Nephron progenitor cell (in vitro differentiated cells): ENCODE measurements at places on chromosomes 3 and 15.

DNA sequence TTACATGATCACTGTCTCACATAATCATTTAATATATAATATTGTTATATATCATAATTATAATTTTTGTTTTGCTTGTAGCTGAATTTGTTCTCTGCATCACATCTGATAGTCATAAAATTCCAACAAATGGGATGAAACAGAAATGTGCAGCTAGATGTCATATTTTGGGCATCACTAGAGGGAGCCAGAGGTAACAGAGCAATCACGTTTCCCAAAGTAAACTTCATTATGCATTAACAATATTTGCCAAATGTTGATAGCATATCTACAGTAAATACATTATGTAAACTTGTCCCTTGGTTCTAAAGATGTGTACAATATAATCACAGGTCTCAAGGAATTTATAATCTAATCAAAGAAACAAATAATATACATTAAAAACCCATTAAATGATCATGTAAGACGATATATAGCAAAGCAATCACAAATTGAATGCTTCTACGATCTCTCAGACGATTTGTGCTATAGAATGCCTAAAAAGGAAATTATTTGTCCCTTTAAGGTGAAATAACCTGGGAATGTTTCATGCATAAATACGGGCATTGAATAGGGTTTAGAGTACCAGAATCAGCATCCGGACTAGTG, 234.2 kb upstream of the MCTP2 start:
- no peaks in the 10 kb centered on the region for H3K36me3 ChIP-seq
- no peak overlapping the region for H3K4me3 ChIP-seq

DNA sequence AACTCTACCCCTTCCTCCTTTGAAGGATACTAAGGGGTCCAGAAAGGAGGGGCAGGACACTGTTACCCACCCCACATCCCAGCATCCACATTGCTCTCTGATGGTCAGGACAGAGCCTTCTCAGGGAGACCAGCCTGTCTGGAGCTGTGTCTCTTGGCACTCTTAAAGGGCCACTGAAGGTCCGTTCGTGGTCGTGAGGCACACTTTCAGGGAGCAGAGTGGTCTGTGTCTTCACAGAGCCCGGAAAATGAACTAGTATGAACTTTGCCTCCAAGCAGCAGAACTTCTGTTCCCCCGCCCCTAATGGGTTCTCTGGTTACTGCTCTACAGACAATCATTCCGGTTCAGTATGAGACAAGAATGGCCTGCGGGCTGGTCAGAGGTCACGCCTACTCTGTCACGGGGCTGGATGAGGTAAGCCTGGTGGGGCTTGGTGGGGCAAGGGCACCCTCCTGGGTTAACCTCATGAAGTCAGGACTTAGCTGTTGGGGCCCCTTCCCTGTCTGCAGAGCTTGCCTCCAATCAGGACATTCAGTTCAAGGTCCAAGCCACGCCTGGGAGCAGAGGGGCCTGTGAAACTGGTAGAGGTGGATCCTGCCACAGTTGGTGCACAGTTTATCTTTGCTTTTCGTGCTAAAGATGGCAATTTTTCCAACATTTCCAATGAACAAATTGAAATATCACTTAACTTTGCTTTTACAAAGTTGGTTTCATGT, 33.2 kb downstream of the CAPN3 start:
- H3K4me1 ChIP-seq, result no peaks in the 10 kb centered on the region
- no peaks in the 10 kb centered on the region for H3K36me3 ChIP-seq
- H3K4me3 ChIP-seq, result no peak overlapping the region
- H3K27me3 ChIP-seq, result peaks cover 30% of the 10 kb centered on the region

DNA sequence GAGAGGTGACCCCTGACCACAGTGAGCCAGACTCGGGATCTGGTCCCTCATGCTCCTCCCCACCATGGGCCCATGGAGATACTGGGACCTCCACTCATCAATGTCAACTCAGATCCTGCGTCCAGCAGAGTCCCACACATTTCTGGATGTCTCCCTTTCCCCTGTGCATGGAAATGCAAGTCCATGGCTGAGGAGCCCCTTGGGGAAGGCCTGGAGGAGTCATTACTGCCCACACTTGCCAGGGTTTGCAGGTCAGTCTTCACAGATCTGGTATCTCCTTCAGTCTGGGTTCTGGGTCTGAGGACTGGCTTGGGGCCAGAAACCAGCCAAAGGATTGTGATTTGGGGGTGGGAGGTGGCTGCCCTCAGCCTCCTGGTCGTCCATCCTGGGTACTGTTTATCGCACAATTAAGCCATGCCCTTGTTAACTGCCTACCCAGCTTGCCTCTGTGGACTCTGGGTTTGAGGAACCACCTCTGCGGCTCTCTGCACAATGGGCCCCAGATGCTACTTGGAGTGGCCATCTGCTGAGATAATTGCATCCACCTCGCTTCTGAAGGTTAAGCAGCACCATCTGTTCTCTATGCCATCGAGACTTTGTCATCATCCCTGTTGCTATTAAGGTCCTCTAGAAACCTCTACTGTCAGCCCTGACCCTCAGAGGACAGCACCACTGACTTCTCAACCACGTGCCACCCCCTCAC, 49.9 kb upstream of the KLF13 start:
- H3K4me1 ChIP-seq, result peaks cover 71% of the 10 kb centered on the region
- H3K4me3 ChIP-seq, result no peak overlapping the region
- H3K27me3 ChIP-seq, result peaks cover 7% of the 10 kb centered on the region
- no peaks in the 10 kb centered on the region for H3K36me3 ChIP-seq

- peaks cover 20% of the 10 kb centered on the region for H3K27me3 ChIP-seq
- H3K4me1 ChIP-seq, result peaks cover 6% of the 10 kb centered on the region
- no peak for DNase-seq
- H3K27ac ChIP-seq, result no peak overlapping the region
- no peaks in the 10 kb centered on the region for H3K36me3 ChIP-seq
- no peak overlapping the region for H3K4me3 ChIP-seq
These were observed 61.4 kb downstream of the RPLP1 start for GRCh38 chr15:69513986-69514385.

DNA sequence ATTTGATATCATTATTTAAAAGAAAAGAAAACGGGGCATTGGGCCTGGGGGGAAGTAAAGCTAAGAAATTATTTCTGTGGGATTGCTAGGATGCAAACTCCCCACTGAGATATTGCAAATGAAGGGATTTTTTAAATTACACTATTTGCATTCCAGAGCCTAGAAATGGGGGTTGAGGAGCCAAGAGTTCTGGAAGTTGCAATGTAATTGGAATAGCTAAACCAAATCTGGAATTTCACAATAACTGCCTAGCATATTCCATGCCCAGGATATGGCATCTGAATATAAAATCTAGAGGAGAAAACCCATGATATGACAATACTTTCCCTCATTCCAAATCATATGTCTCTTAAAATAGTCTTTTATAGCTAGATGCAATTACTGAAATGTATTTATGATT, 93.0 kb downstream of the CADM2 start:
- H3K27ac ChIP-seq, result no peak overlapping the region
- no peak overlapping the region for H3K4me3 ChIP-seq
- no peaks in the 10 kb centered on the region for H3K4me1 ChIP-seq
- no peaks in the 10 kb centered on the region for H3K27me3 ChIP-seq

- no peak overlapping the region for H3K27ac ChIP-seq
- no peaks in the 10 kb centered on the region for H3K36me3 ChIP-seq
- no peak overlapping the region for H3K4me3 ChIP-seq
- H3K27me3 ChIP-seq, result peaks cover 18% of the 10 kb centered on the region
These were observed 338.4 kb upstream of the FRG2C start for GRCh38 chr3:75325716-75326115.

- peak overlapping the region; percentile 7 for H3K27ac ChIP-seq
- peaks cover 40% of the 10 kb centered on the region for H3K36me3 ChIP-seq
- peaks cover 20% of the 10 kb centered on the region for H3K4me1 ChIP-seq
- H3K27me3 ChIP-seq, result no peaks in the 10 kb centered on the region
- no peak overlapping the region for H3K4me3 ChIP-seq
These were observed 62.8 kb downstream of the SYNM start for GRCh38 chr15:99167640-99168039.

GRCh38 chr3:10956986-10957385, 35.6 kb upstream of the SLC6A1 start:
- H3K4me1 ChIP-seq, result no peaks in the 10 kb centered on the region
- peaks cover 35% of the 10 kb centered on the region for H3K27me3 ChIP-seq
- H3K27ac ChIP-seq, result no peak overlapping the region
- H3K36me3 ChIP-seq, result no peaks in the 10 kb centered on the region

GRCh38 chr3:136883967-136884720, 22.1 kb downstream of the NCK1 start:
- H3K27me3 ChIP-seq, result no peaks in the 10 kb centered on the region
- H3K27ac ChIP-seq, result no peak overlapping the region
- H3K36me3 ChIP-seq, result peaks cover 60% of the 10 kb centered on the region
- no peak for DNase-seq
- H3K4me1 ChIP-seq, result no peaks in the 10 kb centered on the region
- H3K4me3 ChIP-seq, result no peak overlapping the region

DNA sequence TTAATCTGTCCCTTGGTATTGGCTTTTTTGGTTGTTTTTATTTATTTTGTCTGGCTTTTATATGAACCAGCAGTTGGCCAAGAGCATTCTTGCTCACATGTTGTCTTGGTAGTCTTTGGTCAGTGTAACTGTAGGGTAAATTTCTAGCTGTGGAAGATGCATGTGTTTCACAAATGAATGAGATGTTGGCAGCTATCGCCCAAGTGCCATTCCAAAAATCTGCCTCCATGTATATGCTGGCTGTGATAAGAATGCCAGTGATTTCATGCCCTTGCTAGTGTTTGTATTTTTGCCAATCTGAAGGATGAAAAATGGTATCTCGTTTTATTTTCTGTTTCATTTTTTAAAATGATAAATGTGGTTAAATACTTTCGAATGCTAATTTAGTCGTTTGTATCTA, 50.1 kb downstream of the TLNRD1 start:
- no peaks in the 10 kb centered on the region for H3K27me3 ChIP-seq
- H3K4me1 ChIP-seq, result no peaks in the 10 kb centered on the region
- no peak for DNase-seq

DNA sequence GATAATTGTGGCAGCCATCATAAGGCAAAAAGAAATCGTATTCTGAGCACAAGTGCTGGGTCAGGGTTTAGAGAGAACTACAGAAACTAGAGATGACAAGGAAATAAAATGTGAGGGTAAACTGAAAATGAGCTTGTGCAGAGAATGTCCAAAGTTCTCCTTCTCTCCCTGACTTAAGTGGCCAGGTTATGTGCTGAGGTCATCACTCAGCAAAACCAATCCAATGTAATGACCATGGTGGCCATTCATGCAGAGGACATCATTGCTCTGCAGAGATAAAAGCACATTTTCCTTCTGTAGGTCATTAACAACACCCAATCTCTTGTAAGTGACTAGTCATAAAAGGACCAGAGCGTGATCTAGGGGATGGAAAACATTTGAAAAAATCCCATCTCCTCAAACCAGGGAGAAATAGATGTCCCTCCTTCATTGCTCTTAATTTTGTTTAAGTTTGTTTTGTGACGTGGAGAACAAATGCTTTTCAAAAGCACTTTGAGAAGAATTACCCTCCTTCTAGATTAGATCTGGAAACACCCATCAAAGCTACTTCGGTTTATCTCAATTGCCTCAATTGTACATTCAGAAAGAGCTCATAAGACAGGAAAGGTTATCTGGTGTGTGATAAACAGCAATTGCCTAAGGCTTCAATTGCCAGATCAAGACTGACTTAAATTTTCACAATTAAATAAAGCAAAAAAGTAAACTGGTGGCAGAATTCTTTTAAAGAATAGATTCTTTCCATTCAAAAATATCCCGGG, 173.4 kb downstream of the SERPINI1 start:
- peaks cover 13% of the 10 kb centered on the region for H3K4me1 ChIP-seq
- H3K4me3 ChIP-seq, result no peak overlapping the region
- H3K27me3 ChIP-seq, result peaks cover 3% of the 10 kb centered on the region
- DNase-seq, result no peak

DNA sequence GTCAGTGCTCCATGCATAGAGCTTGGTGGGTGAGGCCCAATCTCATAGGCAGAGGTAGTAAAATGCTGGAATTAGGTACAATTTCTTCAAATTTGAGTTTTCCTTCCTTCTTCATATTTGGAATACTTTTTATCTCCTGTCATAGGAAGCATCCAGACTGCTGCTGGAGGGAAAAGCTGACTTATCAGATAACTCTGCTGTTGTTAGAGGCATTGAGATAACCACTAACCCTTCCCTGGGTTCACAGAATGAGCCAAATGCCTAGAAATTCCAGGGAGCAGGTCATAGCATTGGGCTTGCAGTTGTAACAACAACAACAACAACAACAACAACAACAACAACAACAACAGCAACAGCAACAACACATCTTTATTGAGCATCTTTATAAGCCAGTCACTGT, 332.7 kb downstream of the PDCD6IP start:
- H3K4me1 ChIP-seq, result no peaks in the 10 kb centered on the region
- no peak overlapping the region for H3K27ac ChIP-seq
- H3K4me3 ChIP-seq, result no peak overlapping the region
- peaks cover 10% of the 10 kb centered on the region for H3K36me3 ChIP-seq
- DNase-seq, result no peak
- H3K27me3 ChIP-seq, result no peaks in the 10 kb centered on the region

GRCh38 chr15:33161209-33161608, 33.3 kb downstream of the FMN1 start:
- H3K4me3 ChIP-seq, result no peak overlapping the region
- peak overlapping the region; percentile 48 for H3K27ac ChIP-seq
- DNase-seq, result no peak

DNA sequence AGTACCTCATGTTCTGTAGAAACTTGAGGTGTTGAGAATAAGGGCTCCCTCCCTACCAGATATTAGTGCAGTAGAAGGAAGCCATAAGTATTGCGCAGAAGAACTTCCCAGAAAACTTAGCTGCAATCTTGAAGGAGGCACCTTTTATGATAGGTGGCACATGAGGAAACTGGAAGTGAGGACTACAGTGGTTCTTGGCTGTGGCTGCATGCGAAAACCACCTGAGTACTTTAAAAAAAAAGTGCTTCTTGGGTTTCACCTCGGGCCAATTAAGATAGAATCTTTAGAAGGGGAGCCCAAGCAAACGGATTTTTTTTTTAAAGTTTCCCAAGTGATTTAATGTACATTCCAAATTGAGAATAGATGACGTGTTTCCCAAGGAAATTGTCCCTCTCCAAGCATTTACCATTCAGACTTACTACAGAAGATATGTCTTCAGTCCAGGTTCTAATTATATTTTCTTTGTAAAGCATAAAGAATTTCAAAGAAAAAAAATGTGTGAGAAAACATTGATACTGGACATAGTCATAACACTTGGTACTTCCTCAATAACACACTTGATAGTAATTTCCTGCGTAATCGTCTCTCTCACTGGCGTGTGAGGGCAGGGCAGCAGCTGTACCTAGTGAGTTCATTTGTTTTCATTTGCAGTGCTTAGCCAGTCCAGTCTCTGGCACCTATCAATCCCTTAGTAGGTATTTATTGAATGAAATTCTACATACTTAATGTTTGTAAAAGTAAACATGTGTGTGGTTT, 12.3 kb upstream of the NR1I2 start:
- H3K4me3 ChIP-seq, result no peak overlapping the region
- H3K4me1 ChIP-seq, result no peaks in the 10 kb centered on the region
- H3K27ac ChIP-seq, result no peak overlapping the region
- no peak for DNase-seq
